ENCODE measurements at places on chromosomes 6 and 20.

GRCh38 chr20:49831770-49832631 is 19.4 kb downstream of the SLC9A8 start:
- DNase-seq, result no peak

GRCh38 chr6:24780206-24780605 is 5.5 kb downstream of the GMNN start:
- no peak for DNase-seq

- DNase-seq, result no peak
Measured at GRCh38 chr6:144583614-144583954, 298.4 kb downstream of the UTRN start.

DNA sequence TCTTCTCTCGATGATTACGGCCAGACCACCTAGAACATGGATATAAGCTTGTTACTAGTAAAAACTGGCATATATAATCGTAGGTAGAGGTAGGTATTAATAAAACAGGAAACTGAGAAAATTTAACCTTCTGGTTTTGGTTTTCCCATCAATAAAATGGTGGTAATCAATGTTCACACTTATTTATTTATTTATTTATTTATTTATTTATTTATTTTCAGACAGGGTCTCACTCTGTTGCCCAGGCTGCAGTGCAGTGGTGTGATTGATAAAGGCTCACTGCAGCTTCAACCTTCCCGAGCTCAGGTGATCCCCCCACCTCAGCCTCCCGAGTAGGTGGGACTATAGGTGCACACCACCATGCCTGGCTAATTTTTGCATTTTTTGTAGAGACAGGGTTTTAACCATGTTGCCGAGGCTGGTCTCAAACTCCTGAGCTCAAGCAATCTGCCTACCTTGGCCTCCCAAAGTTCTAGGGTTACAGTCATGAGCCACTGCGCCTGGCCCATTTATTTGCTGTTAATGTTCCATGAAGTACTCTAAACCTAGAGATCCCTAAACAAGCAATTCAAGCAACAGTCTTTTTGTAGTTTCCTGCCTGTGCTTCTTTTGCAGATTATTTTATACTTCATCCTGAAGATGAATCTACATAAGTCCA is 11.5 kb downstream of the TOMM6 start:
- no peak for DNase-seq

DNA sequence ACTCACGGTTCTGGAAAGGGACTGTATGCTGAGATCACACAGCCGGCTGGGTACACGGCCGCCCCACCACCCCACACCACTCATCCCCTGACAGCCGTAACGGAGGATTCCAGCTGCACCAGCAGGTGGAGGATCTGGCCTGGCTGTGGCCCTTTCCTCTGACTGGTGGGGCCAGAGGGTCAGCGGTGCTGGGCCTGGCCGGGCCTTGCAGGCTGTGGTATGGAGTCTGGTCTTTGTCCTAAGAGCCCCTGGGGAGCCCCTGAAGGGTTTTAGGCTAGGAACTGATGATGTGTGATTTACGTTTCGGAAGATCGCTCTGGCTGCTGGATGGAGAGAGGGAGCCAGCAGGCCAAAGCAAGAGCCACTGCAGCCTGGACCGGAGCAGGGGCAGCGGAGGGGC is 26.6 kb downstream of the NOL4L start:
- DNase-seq, result no peak

DNA sequence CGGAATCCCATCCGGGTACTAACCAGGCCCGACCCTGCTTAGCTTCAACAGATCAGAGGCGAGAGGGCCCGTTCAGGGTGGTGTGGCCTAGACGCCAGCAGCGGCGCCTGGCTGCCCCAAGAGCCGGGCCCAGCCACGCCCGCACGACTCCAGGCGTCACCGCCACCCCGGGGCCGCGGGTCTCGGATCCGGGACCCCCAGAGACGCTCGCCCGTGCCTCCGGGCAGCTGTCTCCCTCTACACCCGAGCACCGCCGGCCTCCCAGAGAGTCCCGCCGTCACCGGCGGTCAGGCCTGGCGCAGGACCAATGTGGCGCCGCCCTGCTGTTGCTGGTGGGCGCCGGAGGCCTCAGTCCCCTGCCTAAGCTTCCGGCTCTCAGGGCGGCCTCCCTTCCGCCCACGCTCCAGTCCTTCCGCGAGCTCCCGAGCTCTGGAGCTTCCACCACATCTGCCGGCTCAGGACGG is 441.2 kb upstream of the DEFB115 start:
- DNase-seq, result no peak

- no peak for DNase-seq
Measured at GRCh38 chr6:148166339-148166968, 176.2 kb upstream of the SASH1 start.

DNA sequence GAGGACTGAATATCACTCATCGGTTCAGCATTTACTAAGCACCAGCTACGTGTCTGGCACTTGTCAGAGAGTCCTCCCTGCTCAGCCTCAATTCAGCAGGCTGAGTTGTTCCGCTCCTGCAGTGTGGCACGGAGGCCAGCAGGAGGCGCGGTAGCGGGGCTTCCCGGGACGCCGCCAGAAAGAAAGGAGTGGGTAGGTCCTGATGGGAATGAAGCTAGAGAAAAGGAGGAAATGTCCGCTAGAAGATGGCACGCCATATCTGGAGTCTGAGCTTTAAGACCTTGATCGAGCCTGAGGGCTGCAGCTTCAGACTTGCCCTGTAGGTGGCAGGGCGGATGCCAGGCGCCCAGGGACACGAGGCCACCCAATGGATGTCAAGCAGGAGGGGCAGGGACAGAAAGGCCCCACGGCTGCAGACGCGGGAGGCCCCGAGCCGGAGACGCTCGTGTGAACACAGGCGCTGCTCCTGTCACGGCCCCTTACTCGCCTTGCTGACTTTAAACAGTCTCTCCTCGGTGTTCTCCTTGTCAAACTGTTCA is 18.7 kb downstream of the SERPINB6 start:
- DNase-seq, result peak; percentile 50

GRCh38 chr6:153013438-153013837 is 10.9 kb upstream of the MTRF1L start:
- DNase-seq, result no peak

DNA sequence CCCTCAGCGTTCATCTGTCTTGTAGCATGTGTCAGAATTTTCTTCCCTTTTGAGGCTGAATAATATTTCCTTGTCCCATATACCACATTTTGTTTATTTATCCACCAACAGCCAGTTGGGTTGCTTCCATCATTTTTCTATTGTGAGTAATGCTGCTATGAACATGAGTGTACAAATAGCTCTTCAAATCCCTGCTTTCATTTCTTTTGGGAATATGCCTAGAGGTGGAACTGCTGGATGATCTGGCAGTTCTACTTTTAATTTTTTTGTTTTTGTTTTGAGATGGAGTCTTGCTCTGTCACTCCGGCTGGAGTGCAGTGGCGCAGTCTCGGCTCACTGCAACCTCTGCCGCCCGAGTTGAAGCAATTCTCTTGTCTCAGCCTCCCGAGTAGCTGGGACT is 64.7 kb downstream of the SASH1 start:
- DNase-seq, result no peak

DNA sequence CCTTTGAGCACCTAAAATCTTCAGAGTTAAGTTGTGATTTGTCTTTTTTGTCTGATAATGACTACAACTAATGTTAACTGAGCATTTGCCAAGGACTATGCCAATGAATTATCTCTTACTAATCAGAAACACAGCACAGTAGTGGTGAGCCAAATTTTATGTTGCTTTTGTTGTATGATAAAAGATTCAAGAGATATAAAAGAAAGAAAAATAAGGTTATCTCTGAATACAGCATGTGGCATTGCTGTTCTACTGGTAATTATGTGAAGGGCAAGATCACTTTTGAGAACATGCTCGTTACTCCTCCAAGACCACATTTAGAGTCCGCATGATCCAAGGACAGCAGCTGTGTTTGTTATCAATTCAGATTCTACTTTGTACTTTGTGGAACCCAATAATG is 133.4 kb upstream of the MYLIP start:
- no peak for DNase-seq

Measured in stimulated activated CD4-positive, alpha-beta T cell treated with anti-CD3 and anti-CD28 coated beads, Interleukin-12 subunit alpha, Interleukin-12 subunit beta, amount 100 ng/mL, for 4 hours (primary cell).